ENCODE measurements at places on chromosomes 11 and 22.
A peak's percentile ranks its signal among the peaks of the same experiment; 100 is the strongest.

DNA sequence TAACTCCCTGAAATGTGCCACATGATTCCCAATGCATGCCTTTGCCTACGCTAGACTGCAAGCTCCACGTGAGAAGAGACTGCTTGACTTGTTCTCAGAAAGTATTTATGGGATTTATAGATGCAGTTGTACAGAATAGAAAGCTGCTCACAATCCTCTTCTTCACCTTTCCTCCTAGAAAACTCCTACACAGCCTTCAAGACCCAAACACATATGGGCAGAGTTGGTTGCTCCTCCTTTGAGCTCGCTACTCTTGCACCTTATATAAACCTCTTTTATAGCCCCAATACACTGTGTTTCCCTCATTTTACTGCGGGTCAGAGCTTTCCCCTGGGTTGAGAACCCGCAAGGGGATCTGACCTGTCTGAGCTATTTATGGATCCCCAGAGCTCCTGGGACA lies 16.4 kb downstream of the C1QTNF6 start:
- H3K27me3 ChIP-seq: no peaks in the 10 kb centered on the region
- no peak overlapping the region for H3K27ac ChIP-seq
- no peak overlapping the region for H3K4me3 ChIP-seq
- DNase-seq: no peak

GRCh38 chr11:134349109-134349801 lies 17.5 kb downstream of the GLB1L2 start:
- no peaks in the 10 kb centered on the region for H3K27me3 ChIP-seq
- no peaks in the 10 kb centered on the region for H3K36me3 ChIP-seq

- no peak overlapping the region for H3K27ac ChIP-seq
- H3K4me1 ChIP-seq: no peaks in the 10 kb centered on the region
- DNase-seq: no peak
- H3K4me3 ChIP-seq: no peak overlapping the region
Observed at GRCh38 chr22:47206666-47207218, 444.3 kb downstream of the TBC1D22A start.

GRCh38 chr11:94897330-94897768 lies 76.0 kb downstream of the CWC15 start:
- no peak overlapping the region for H3K4me3 ChIP-seq
- no peak overlapping the region for H3K27ac ChIP-seq
- H3K4me1 ChIP-seq: no peaks in the 10 kb centered on the region
- H3K27me3 ChIP-seq: no peaks in the 10 kb centered on the region
- no peak for DNase-seq

GRCh38 chr11:28476864-28477263 lies 368.7 kb downstream of the METTL15 start:
- no peaks in the 10 kb centered on the region for H3K27me3 ChIP-seq
- no peak for DNase-seq
- no peaks in the 10 kb centered on the region for H3K4me1 ChIP-seq
- H3K4me3 ChIP-seq: no peak overlapping the region
- no peaks in the 10 kb centered on the region for H3K36me3 ChIP-seq

GRCh38 chr22:25483931-25484330 lies 80.5 kb upstream of the GRK3 start:
- no peaks in the 10 kb centered on the region for H3K27me3 ChIP-seq
- H3K4me3 ChIP-seq: no peak overlapping the region
- H3K36me3 ChIP-seq: no peaks in the 10 kb centered on the region
- H3K27ac ChIP-seq: no peak overlapping the region
- peaks cover 9% of the 10 kb centered on the region for H3K4me1 ChIP-seq

- no peaks in the 10 kb centered on the region for H3K36me3 ChIP-seq
- H3K27ac ChIP-seq: no peak overlapping the region
- no peaks in the 10 kb centered on the region for H3K4me1 ChIP-seq
- H3K27me3 ChIP-seq: no peaks in the 10 kb centered on the region
- H3K4me3 ChIP-seq: no peak overlapping the region
- DNase-seq: no peak
Observed at GRCh38 chr11:127223026-127223425, 222.5 kb upstream of the KIRREL3 start.

DNA sequence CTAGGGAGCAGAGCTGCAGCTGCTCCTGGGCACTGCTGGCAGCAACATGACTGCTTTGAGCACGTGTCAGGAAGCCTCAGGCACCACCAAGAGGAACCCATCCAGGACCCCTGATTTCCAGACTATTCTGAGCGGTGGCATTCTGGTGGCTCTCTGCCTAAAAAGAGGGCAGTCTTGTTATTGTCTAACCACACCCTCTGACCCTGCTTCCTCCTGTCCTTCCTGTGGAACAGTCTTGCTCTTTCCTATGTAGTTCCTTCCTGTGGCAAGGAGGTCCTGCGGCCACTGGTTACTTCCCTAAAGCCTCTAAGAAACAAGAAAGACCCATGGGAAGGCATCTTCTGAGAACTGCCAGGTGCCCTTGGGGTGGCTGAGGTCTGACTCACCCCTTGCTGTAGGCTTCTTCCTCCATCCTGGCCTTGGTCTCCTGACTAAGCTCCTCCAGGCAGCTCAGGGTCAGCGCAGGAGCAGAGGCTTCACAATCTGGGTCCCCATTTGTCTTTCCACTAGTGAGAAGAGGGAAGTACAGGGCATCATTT lies 13.1 kb upstream of the LYVE1 start:
- H3K36me3 ChIP-seq: peaks cover 22% of the 10 kb centered on the region
- H3K27me3 ChIP-seq: no peaks in the 10 kb centered on the region
- H3K27ac ChIP-seq: peak overlapping the region; percentile 28

GRCh38 chr11:123219066-123219690 lies 24.1 kb upstream of the CLMP start:
- H3K36me3 ChIP-seq: no peaks in the 10 kb centered on the region
- H3K4me1 ChIP-seq: no peaks in the 10 kb centered on the region
- no peak for DNase-seq
- H3K27me3 ChIP-seq: no peaks in the 10 kb centered on the region
- peak overlapping the region; percentile 58 for H3K27ac ChIP-seq

GRCh38 chr11:36340897-36341296 lies 44.8 kb downstream of the PRR5L start:
- no peaks in the 10 kb centered on the region for H3K36me3 ChIP-seq
- no peak for DNase-seq
- no peak overlapping the region for H3K4me3 ChIP-seq
- no peaks in the 10 kb centered on the region for H3K4me1 ChIP-seq
- no peak overlapping the region for H3K27ac ChIP-seq
- no peaks in the 10 kb centered on the region for H3K27me3 ChIP-seq

GRCh38 chr11:26930518-26931247 lies 63.2 kb upstream of the FIBIN start:
- no peaks in the 10 kb centered on the region for H3K27me3 ChIP-seq
- peak overlapping the region; percentile 14 for H3K27ac ChIP-seq
- no peaks in the 10 kb centered on the region for H3K36me3 ChIP-seq

- no peak for DNase-seq
- H3K27ac ChIP-seq: no peak overlapping the region
- H3K4me1 ChIP-seq: peaks cover 12% of the 10 kb centered on the region
- H3K4me3 ChIP-seq: no peak overlapping the region
- no peaks in the 10 kb centered on the region for H3K27me3 ChIP-seq
- H3K36me3 ChIP-seq: no peaks in the 10 kb centered on the region
Observed at GRCh38 chr11:47986219-47986618, 5.9 kb downstream of the PTPRJ start.

DNA sequence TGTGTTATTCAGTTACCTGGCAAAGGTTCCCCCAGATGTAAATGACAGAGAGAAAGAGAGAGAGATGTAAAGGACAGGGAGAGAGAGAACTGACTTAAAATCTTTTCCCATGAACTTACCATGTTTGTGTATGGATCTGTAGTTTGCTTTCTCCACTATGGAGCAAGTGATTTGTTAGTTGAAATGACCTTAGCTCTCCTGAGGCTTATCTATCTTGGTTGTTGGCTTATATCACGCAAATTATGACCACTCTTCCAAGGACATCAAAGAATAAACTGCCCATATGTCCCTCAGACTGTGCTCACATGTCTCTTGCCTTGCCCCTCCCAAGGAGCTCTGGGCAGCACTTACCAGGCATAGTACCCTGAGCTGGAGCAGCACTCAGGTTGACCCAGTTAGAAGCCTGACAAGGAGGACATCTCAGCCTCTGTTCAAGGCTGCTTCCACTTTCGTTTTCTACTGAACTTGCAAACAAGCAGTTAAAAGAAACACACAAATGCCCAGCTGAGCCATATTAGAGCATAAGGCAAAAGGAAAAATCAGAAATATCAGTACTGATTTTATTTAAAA lies 95.3 kb upstream of the RCN1 start:
- no peaks in the 10 kb centered on the region for H3K36me3 ChIP-seq
- H3K27ac ChIP-seq: no peak overlapping the region
- no peaks in the 10 kb centered on the region for H3K4me1 ChIP-seq

- DNase-seq: no peak
- no peak overlapping the region for H3K4me3 ChIP-seq
- H3K27ac ChIP-seq: no peak overlapping the region
- H3K27me3 ChIP-seq: no peaks in the 10 kb centered on the region
- H3K4me1 ChIP-seq: no peaks in the 10 kb centered on the region
- no peaks in the 10 kb centered on the region for H3K36me3 ChIP-seq
Observed at GRCh38 chr11:124922831-124923230, 3.8 kb downstream of the HEPN1 start.

- no peak overlapping the region for H3K4me3 ChIP-seq
- peaks cover 14% of the 10 kb centered on the region for H3K4me1 ChIP-seq
- DNase-seq: no peak
- no peaks in the 10 kb centered on the region for H3K36me3 ChIP-seq
- no peaks in the 10 kb centered on the region for H3K27me3 ChIP-seq
Observed at GRCh38 chr22:45621836-45622600, 49.6 kb upstream of the ATXN10 start.

DNA sequence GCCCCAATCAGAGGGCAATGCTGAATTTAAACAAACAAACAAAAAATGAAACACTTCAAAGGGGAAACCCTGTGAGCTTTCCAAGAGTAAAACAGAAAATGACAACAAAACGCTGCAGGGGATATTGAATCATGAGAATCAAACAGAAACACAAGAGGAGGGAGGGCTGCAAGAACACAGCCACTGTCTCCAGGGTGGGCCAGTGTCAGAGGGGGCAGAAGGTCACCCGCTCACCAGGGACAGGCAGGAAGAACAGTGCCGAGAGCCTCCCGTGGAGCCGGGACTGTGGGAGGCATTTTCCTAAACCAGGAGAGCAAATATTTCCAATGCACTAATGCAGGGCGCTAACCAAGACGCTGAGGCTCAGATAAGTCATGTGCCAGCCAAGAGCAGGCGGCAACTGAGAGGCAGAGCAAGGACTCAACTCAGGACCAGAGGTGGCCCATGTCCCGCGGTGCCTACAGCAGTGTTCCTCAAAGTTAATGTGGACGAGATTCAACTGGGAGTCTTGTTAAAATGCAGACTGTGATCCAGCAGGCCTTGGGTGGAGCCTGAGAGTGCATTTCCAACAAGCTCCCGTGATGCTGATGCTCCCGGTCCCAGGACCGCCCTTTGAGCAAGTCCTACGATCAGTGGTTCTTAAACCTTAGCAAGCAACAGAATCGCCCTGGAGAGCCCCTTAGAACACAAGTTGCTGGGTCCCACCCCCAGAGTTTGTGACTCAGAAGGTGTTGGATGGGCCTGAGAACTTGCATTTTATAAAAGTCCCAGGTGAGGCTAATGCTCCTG lies 197.2 kb downstream of the TENM4 start:
- no peak for DNase-seq
- H3K27me3 ChIP-seq: no peaks in the 10 kb centered on the region
- H3K36me3 ChIP-seq: no peaks in the 10 kb centered on the region

DNA sequence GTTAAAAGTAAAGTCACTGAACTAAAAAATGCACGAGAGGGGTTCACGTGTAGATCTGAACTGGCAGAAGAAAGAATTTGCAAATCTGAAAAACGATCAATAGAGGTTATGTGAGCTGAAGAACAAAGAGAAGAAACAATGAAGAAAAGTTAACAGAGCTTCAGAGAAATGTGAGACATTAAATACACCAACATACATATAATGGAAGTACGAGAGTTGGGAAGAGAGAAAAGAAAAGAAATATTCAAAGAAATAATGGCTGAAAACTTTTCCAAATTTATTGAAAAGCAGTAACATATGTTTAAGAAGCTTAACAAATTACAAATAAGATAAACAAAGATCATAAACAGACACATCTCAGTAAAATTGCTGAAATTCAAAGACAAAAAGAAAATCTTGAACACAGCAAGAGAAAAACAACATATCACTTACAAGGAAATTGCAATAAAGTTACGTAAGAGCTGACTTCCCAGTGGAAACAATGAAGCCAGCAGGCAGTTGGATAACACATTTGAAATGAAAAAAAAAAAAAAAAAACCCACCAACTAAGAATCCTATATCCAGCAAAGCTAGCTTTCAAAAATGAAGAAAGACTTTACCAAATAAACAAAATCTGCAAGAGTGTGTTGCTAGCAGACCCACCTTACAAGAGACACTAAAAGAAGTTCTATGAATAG lies 56.8 kb downstream of the EMSY start:
- no peaks in the 10 kb centered on the region for H3K27me3 ChIP-seq
- peaks cover 10% of the 10 kb centered on the region for H3K36me3 ChIP-seq
- no peaks in the 10 kb centered on the region for H3K4me1 ChIP-seq

DNA sequence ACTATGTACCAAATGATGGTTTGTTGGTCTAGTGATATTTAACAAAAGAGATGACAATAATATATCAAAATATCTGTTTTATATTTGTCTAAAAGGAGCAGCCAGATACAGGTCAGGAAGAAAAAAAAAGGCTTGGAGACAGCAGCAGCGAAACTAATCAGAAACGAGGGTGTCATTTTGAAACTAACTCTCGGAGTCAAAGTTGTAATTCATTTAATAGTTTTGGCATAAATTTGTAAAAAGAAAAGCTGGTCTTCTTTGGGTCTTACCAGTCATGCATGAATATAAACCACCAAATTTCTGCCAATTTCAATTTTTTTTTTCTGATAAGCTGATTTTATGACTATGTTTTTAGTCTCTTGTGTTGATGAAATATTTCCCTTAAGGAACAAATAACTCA lies 25.5 kb downstream of the NPAT start:
- H3K27me3 ChIP-seq: no peaks in the 10 kb centered on the region
- H3K4me1 ChIP-seq: peaks cover 8% of the 10 kb centered on the region
- no peak overlapping the region for H3K27ac ChIP-seq
- no peak overlapping the region for H3K4me3 ChIP-seq
- H3K36me3 ChIP-seq: peaks cover 34% of the 10 kb centered on the region

GRCh38 chr11:116510886-116511650 lies 261.7 kb downstream of the BUD13 start:
- H3K27ac ChIP-seq: no peak overlapping the region
- DNase-seq: no peak
- no peak overlapping the region for H3K4me3 ChIP-seq
- no peaks in the 10 kb centered on the region for H3K36me3 ChIP-seq
- no peaks in the 10 kb centered on the region for H3K4me1 ChIP-seq

GRCh38 chr11:120130991-120131760 lies 6.7 kb downstream of the TRIM29 start:
- no peaks in the 10 kb centered on the region for H3K36me3 ChIP-seq
- peak overlapping the region; percentile 89 for H3K27ac ChIP-seq
- no peaks in the 10 kb centered on the region for H3K27me3 ChIP-seq
- peaks cover 37% of the 10 kb centered on the region for H3K4me1 ChIP-seq

- peak overlapping the region; percentile 57 for H3K4me3 ChIP-seq
- H3K27me3 ChIP-seq: no peaks in the 10 kb centered on the region
- no peaks in the 10 kb centered on the region for H3K36me3 ChIP-seq
Observed at GRCh38 chr11:30583476-30584280, 2.5 kb downstream of the MPPED2 start.

- H3K4me1 ChIP-seq: peaks cover 18% of the 10 kb centered on the region
- H3K27me3 ChIP-seq: peaks cover 10% of the 10 kb centered on the region
- H3K36me3 ChIP-seq: no peaks in the 10 kb centered on the region
- no peak overlapping the region for H3K4me3 ChIP-seq
- H3K27ac ChIP-seq: no peak overlapping the region
Observed at GRCh38 chr11:1392111-1392510, 2.4 kb downstream of the BRSK2 start.

- H3K27me3 ChIP-seq: no peaks in the 10 kb centered on the region
- H3K27ac ChIP-seq: no peak overlapping the region
- DNase-seq: no peak
- no peak overlapping the region for H3K4me3 ChIP-seq
- H3K4me1 ChIP-seq: no peaks in the 10 kb centered on the region
Observed at GRCh38 chr11:11454671-11455223, 101.7 kb upstream of the CSNK2A3 start.
